Dorsolateral prefrontal cortex (tissue), 122 donors: ENCODE measurements at places on chromosomes 4 and X.

- no peak for DNase-seq
Observed at GRCh38 chr4:122167369-122167768, 15.2 kb downstream of the BLTP1 start.

DNA sequence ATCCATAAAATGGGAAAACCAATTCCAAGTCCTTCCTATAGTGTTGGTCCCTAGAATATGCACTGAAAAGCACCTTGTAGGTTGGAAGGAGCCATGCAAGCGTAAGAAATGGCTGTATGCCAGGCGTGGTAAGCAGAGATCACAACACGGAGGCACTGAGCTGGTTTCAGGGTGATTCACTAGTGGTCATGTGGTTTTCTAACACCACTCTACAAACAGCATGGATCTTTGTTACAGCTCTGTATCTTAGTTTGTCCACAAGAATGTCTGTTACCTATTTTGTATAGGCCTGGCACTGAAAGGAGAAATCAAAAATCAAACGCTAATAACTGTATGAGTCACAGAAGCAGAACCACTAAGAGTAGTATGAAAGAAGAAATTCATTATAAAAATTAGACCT lies 71.9 kb downstream of the MAGEB17 start:
- DNase-seq, result no peak

GRCh38 chr4:108107729-108108382 lies 60.9 kb downstream of the LEF1 start:
- DNase-seq, result no peak

DNA sequence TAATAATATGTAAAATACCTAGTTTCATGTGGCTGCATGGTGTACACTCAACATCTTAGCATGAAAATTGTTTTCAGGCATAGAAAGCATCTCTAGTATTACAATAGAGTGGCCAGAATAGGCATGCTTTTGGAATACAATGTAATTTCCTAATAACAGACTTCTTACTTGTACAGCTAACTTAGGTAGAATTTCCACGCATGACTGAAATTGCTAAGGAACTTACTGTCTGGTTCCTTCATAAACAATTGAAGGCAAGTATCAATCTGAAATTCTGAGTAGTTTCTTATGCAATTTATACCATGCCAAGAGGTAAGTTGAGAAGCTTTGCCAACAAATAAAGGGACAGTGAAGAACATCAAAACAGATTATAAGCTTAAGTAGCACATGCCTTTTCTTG lies 26.7 kb downstream of the SULT1E1 start:
- no peak for DNase-seq

DNA sequence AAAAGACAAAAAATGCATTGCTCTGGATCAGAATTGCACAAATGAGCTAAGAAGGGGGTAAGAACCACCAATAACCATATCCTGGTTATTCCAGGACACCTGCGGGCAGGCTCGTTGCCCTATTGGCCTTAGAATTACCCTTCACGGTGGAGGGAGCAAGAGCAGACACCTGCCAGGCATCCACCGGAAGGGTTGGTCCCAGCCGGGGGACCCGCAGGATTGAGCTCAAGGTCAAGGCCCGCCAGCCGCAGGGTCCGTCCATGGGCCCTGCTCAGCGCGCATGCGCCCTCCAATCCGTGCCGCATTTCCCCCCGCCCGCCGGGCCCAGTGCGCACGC lies 575 bp downstream of the SLC25A6 start:
- no peak for DNase-seq

- DNase-seq, result no peak
Observed at GRCh38 chrX:48468693-48469691, 1.1 kb downstream of the SLC38A5 start.

- DNase-seq, result no peak
Observed at GRCh38 chr4:8645753-8646124, 53.2 kb downstream of the CPZ start.

- no peak for DNase-seq
Observed at GRCh38 chr4:165779950-165780670, 92.9 kb upstream of the TLL1 start.

- DNase-seq, result no peak
Observed at GRCh38 chr4:123306769-123307168, 89.8 kb upstream of the SPRY1 start.

DNA sequence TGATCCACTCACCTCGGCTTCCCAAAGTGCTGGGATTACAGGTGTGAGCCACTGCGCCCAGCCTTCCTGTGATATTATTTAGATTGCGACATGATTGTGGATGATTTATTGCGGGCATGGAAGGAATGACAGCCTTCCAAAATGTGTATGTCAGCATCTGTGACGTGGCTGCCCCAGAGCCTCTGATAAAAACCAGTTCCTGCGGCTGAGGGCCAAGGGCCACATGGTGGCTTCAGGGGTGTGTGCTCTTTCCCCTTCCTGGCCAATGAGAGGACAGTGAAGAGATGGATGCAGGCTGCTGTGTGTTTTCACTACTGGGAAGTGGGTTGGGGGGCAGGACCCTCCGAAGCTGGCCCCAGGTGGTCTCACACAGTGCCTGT lies 57.4 kb upstream of the HGFAC start:
- DNase-seq, result no peak

GRCh38 chr4:91502365-91502764 lies 801.4 kb upstream of the GRID2 start:
- DNase-seq, result no peak

DNA sequence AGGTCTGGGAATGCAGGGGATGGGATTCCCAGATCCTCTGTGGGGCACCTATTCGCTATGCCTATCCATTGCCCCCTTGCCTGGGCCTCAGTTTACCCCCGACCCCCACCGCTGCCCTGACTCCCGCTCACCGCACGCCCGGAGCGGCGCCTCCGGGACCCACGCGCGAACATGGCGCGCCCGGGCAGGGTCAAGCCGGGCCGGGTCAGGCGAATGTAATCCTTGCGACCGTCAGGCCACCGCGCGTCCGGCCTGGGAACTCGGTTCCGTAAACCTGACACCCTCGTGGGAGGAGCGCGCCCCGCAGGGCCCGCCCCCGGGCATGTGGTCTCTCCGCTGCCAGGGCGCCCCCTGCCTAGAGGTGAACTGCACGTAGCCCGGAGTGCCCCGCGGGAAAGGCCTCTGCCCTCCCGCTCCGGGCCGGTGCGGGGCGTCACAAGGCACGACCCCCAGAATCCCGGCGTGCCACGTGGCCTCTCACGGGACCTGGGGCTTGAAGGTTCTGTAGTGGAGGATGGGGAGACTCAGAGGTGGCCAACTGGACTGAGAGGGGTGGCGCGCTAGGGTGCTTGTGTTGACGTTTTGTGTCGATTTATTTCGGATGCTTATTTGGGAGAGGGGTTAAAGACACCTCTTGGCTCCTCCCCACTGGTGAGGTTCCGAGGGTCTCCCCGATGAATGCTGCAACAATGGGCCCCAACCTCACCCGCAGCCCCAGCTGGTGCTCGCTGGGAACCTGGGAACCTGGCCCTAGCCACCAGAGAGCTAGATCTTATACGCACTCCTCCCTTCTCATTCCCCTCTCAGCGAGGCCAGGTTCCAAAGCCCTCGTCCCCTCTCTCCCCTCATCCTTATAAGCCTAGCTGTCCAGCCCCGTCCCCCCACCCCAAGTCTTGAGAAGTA lies at the start of gene PRICKLE3:
PRICKLE3 (minus strand) TSS at position 249 of the 903 bp plus-strand sequence; CDS start at position 173, 76 bp downstream.
- no peak for DNase-seq
